ENCODE measurements at places on chromosomes 4 and X.

GRCh38 chr4:112845386-112845785 lies 204.1 kb upstream of the ANK2 start:
- no peak for DNase-seq

- no peak for DNase-seq
Observed at GRCh38 chrX:117713411-117713810, 403.2 kb downstream of the KLHL13 start.

DNA sequence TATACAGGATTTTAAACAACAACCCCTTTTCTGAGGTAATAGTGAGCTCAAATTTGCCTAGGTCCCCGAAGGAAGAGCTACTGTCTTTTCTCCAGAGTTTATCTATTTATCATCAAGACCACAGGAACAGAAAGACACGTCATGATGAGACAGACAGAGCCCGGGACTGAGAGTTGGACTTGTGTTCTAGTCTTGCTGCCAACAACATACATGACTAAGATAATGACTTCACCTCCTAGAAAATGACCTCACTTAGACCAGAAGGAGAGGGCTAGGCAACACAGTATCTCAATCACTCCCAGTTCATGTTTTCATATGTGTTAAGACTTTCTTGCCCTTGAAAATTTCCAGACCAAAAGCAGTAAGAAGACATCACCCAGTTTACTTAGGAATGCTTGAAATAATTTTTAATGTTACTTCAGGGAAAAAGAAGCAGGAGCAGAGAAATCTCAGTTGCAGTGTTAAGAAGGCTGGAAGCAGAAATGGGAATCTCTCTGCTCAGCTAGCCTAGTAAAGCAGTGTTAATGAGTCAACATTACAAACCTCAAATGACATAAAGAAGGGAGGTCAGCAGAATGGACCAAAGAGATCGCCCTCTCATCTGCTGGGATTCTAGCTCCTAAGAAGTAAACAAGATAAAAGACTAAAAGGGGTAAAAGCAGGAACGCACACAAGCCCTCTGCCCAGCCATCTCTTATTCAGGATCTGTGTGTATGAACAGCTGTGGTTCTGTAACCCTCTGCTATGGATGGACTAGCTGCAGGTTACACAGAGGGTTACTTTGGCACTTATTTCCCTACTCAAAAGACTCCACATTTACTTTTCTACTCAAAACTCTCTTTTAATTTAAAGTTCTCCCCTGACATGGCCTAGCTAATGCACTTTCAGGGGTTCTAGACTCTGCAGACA lies 24.8 kb downstream of the PDGFC start:
- DNase-seq: no peak

- DNase-seq: no peak
Observed at GRCh38 chr4:92646826-92647225, 343.1 kb downstream of the GRID2 start.

DNA sequence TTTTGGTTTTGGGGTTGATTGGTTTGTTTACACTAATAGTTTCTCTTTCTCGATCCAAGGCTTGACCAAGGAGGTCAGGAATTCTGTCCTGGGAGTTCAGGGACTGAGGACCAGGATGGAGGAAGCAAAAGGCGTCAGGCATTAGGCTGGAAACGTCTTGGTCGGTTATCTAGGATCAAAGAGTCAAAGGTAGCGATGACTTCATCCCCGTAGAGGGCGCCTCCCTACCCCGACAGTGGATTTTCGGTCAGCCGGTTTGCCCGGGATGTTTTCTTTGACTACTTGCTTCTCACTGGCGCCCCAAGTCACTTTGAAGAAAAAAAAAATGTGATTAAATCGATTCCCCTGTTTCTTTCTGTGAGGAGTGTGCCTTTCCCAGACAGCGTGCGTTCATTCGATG lies 980 bp upstream of the FHDC1 start:
- DNase-seq: peak; percentile 73
